ENCODE measurements at places on chromosomes 16 and 17.

- DNase-seq = no peak
Observed at GRCh38 chr17:79097226-79098055, 22.8 kb downstream of the ENGASE start.

- DNase-seq = no peak
Observed at GRCh38 chr17:12641084-12641483, 24.6 kb upstream of the MYOCD start.

DNA sequence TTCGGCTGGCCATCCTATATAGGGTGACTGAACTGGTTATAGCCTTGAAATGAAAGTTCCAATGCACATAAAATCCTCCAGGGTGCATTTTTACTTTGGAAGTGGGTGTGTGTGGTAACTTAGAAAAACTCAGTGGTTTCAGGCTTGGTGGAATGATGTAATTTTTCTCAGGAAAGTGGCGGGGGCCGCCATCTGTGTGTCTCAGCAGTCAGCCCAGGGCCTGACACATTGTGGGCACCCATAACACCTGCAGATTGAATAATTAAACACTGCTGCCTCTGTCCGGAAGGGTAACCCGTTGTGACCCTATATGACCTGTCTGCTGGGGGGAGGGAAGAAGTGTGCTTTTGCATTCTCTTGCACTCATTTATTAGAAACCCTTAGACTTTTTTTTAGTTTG, 2.2 kb upstream of the PDP2 start:
- peak; percentile 39 for DNase-seq

GRCh38 chr17:53313746-53314145, 509.0 kb upstream of the KIF2B start:
- DNase-seq = peak; percentile 35

GRCh38 chr16:88381820-88382451, 823 bp upstream of the ZNF469 start:
- no peak for DNase-seq

DNA sequence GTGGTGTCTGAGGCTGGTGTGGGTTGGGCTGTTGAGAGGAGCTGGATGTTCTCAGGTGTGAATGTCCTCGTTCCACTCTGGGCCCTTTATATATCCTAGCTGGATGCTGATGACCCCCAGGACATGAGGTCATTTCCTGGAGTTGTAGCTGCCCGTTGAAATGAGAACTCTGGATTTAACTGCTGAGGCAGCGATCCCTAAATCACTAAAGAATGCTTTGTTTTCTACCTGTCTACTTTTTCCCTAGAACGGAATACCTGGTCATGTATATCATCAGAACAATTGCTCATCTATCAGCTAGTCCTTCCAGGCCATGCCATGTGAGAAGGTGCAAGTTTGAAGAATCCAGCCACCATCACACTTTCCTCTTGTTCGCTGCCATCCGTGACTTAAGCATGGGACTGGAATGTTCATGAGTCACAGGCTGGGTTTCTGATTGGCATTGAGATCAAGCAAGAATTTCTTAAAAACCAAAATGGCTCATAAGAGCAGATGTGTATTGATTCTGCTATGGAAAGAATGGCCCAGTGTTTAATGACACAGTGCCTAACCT, at the start of gene KRTAP2-3:
Gene KRTAP2-3, minus strand, starts transcription at position 63 of the 553 bp plus-strand sequence. CDS start 64 bp downstream, outside the sequence.
- peak; percentile 90 for DNase-seq

Data from astrocyte of the spinal cord (primary cell).